Non-pigmented ciliary epithelial cell (primary cell): ENCODE measurements at places on chromosomes 2 and 18.

DNA sequence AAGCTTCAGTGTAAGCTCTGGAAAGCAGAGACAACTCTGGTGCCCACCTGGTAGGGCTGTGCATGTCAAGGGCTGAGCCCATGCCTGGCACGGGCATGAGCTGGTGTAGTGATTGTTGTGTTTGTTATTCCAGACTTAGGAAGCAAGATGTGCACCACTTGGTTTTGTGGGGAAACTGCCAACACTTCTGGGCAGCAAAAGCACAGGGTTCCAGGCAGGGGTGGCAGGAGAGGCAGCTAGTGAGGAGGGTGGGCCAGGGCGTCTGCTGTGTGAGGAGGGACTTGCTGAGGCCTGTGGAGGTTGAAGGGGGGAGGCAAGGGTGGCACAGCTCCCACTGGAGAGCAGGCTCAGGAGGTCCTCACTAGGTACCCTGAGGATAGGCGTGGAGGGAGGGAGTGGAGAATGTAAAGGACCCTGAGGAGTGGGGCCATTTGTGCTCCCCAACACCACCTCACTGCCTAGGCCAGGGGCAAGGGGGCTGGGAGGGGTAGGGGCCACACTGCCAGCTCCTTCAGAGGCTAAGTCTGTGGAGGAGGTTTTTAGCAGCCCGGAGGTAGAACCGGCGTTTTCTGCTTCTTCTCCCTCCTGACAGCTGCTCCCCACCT is 104.0 kb upstream of the POU3F3 start:
- no peak for DNase-seq

DNA sequence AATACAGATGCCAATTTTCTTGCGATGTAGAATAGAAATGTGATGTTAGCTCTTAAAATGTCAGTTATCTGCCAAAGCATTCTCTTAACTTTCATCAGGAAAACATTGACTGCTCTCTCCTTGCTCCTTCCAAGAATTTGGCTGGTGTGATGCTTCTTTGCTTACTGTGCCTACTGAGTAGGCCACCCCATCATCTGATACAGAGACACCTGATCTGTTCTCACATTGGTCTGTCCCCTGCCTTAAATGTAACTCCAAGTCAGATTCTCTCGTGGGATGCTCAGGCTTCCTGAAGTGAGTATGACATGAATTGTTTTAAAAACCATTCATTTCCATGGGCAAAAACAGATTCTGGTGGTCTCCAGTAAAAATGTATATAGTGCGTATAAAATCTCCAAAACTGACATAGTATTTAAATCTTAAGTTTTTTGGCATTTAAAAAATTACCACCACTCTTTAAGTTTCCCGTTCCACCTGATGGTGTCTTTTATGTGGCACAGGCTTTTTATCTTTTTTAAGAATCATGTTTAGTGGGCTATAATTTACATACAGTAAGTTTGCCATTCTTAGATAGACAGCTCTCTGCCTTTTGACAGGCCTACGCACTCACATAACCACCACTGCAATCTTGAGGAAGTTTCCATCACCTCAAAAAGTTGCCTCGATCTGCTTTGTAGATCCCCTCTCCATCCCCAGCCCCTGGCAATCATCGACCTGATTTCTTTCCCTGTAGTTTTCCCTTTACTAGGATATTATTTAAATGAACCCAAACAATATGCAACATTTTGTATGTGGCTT is 36.6 kb downstream of the UBE2F start:
- DNase-seq = no peak

DNA sequence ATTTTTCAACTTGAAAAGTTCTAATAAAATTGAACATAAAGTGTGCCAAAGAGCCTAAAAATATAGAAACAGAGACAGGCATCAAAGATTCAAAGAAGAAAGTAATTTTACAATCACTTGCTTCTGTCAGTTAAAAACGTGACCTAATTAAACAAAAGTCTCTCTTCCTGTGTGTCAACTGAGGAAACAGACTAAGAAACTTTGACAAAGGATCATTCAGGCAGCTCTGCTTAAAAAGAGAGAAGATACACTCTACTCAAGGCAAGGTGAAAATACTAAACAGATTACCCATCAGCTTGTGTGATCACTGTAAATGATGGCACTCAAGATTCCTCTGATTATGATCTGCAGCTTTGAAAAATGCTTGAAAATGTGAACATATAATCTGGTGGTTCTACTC is 47.8 kb downstream of the DYM start:
- DNase-seq = no peak

DNA sequence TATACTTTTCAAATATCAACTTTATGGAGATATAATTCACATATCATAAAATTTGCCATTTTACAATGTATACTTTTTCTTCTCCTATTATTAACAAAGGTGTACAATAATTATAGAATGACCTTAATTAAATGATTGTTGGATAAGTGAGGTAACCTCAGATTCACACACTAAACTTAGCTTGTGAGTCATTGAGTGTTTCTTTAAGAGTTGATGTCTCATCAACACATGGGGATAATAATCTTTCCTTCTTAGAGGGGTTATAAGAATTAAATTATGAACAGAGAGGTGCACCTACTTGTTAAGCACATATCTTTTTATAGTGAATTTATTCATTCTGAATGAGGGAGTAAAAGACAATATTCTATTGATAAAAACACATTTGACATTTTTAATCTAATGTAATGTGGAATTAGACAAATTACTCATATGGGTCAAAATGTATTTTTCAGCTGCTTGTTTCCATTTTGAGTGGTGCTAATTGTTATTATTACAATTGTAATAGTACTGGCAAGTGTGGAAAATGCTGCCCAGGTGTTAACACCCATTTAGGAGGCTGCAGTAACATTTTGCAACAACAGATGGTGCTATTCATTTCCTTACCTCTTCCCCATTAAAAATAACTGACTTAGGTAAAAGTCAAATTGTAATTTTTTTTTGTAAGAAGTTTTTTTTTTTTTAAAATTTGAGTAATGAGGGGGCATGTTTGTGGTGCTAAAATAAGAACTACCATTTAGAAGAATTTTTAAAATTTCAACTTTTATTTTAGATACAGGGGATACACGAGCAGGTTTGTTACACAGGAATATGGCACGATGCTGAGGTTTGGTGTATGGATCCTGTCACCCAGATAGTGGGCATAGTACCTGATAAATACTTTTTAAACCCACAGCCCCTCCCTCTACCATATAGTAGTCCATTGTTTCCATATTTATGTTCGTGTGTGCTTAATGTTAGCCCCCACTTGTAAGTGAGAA is 32.1 kb upstream of the DYNAP start:
- DNase-seq = peak; percentile 4

DNA sequence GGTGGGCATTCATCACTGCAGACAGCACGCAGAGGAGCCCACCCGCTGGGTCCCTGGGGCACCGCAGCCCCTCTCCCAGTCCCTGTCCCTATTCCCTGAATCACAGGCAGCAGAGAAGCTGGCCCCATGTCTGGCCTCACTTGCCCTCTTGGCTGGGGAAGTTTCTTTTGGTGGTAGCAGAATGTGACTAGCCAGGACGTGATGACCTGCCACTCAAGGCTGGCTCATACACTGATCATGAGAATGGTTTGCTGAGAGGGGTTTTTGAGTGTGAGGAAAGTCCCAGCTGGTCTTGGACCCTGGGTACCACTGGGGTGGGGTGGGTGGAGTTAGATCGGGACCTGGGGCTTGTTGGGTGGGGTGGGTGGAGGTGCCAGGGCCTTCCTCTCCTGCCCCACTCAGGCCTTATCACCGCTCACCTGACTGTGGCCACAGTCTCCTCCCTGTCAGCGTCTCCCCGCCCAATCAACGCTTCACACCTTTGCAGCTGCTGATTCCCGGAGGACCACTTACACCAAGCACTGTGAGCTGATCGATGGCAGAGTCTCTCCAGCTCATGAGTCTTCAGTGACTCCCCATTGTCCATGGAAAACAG is 28.9 kb upstream of the FOSL2 start:
- DNase-seq = no peak

DNA sequence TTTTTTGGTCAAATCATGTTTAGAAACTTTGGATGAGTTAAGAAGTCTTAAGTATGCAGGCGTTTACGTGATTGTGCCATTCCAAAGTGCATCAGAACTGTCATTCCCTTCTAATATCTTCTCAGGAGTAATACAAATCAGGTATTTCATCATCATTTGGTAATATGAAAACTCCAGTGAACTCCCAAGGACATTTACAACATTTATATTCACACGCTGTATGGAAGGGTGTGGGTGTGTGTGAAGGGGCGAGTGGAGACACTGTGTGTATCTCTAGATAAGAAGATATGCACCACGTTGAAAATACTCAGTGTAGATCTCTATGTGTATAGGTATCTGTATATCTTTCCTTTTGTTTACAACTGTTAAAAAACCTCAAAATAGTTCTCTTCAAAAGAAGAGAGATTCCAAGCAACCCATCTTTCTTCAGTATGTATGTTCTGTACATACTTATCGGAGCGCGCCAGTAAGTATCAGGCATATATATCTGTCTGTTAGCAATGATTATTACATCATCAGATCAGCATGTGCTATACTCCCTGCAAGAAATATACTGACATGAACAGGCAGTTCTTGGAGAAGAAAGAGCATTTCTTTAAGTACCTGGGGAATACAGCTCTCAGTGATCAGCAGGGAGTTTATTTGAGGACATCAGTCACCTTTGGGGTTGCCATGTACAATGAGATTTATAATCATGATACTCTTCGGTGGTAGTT is 29.3 kb downstream of the COX7A2L start:
- DNase-seq = no peak

DNA sequence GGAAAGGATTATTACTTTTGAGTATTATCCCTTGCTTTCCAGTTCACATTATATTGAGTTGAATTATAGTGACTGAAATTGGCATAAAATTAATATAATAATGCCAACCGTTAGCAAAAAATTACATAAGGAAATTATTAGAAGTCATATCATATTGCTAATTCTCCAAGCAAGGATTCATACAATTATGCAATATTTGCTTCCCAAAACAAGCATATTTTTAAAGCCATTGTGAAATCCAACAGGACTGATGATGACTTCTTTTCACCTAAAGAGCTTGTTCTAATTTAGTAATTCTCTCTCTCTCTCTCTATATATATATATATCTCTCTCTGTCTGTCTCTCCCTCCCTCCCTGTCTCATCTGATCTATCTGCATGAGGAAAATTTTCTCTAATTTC is 283.5 kb downstream of the DSEL start:
- no peak for DNase-seq

DNA sequence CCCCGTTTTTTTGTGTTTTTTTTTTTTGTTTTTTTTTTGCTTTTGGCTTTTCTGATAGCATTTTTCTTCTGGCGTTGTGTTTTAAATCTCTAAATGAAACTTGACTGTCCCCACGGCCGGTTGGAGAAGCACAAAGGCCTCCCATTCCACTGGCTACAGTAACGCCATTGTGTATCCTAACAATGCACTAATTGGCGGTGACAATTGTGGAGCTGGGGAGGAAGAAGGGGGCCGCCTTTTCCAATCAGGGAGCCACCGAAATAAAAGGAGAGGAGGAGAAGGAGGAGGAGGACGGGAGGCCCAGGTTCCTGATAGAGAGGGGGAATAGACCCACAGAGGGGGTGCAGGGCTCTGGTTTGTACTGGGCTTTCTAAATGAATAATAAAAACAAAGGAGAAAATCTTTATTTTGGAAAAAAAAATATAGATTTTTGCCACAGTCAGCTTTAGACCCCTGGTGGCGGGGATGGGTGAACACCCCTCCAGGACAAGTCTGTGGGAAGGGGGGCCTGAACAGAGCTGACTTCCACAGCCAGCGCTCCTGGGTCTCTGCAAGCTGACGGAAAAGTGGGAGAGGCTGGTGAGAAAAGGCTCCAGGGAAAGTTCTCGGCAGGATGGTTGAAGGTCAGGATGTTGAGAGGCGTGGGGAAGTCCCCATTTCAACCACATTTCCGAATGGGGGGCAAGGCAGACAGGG is 43.7 kb upstream of the FZD5 start:
- no peak for DNase-seq

GRCh38 chr2:9744256-9745004 is 98.8 kb upstream of the TAF1B start:
- DNase-seq = no peak

- DNase-seq = no peak
Observed at GRCh38 chr2:16081316-16082200, 141.2 kb downstream of the MYCN start.

DNA sequence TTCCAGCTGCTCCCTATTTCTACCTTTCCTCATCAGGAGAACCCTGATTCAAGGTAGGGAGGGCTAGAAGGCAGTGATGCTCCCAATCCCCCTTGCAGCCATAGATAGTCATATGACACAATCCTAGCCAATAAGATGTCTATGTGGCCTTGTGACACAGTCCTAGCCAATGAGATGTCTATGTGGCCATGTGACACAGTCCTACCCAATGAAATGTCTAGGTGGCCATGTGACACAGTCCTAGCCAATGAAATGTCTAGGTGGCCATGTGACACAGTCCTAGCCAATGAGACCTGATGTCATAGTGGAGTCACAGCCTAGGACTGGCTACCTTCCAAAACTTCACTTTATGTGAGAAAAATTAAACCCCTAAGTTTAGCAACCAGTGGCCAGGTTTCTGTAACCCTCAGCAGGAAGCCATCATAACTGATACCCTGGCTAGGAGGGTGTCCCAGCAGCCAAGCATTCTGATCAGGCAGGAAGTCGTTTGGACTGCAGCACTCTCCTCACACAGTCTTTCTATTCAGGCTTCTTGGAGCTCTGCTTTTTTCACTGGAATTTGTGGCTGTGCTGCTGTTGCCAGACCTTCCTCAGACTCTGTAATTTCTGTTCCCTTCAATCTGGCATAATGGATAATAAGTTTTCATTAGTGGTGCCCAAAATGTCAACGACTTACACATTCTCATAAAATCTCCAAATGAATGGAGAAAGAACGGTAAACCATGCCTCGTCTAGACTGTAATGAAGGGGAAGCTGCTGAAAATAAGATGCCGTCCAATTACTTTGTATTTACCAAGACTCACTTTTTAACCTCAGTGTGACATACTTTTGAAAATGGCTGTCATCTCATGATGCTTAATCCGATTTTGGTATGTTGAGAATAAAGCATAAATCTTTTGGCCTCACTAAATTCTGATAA is 165.0 kb upstream of the NCKAP5 start:
- no peak for DNase-seq
